ENCODE measurements at places on chromosomes 11 and 22.

GRCh38 chr22:24965822-24966626 is 13.5 kb downstream of the KIAA1671 start:
- peak; percentile 92 for DNase-seq

DNA sequence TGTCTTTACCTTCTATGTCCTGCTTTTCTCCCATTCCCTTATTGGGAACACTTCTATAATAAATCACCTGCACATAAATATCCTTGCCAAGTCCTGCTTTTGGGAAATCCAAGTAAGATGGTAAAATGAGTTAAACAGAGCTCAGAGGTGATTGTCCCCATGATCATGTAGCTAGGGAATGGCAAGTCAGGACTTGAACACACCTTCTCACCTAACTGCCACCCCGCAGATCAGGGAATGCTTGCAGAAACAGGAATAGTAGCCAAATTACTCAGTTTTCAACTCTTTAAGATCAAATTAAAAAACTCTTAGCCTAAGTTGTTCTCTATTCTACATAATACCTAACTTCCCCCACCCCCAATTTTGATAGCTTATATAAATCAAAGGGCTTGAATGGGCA is 16.0 kb downstream of the OOSP3 start:
- peak; percentile 67 for DNase-seq

DNA sequence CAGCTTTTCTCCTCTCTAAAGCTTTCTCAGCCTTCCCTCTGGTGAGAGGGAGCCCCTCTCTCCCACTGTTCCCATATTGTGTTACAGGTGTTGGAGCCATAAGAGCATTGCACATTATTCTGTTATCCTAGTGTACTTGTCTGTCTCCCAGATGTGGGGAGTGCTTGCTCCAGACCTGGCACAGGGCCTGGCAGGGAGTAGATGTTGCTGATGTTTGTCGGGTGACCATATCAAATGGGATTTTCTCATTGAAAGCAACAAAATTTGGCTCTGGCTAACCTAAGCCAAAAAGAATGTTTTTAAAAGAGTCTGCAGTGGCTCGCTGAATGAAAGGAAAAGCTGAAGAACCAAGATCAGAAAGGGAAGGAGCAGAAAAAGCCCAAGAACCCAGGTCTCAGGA is 41.1 kb downstream of the CYB5R2 start:
- no peak for DNase-seq

- no peak for DNase-seq
These were observed 50.6 kb upstream of the MN1 start for GRCh38 chr22:27851974-27852746.

- peak; percentile 99 for DNase-seq
These were observed 4.2 kb upstream of the C11orf86 start for GRCh38 chr11:66970807-66971442.
